ENCODE measurements at places on chromosomes 2 and 18.

- peak; percentile 75 for DNase-seq
Observed at GRCh38 chr2:169507698-169508097, 1.8 kb upstream of the KLHL41 start.

DNA sequence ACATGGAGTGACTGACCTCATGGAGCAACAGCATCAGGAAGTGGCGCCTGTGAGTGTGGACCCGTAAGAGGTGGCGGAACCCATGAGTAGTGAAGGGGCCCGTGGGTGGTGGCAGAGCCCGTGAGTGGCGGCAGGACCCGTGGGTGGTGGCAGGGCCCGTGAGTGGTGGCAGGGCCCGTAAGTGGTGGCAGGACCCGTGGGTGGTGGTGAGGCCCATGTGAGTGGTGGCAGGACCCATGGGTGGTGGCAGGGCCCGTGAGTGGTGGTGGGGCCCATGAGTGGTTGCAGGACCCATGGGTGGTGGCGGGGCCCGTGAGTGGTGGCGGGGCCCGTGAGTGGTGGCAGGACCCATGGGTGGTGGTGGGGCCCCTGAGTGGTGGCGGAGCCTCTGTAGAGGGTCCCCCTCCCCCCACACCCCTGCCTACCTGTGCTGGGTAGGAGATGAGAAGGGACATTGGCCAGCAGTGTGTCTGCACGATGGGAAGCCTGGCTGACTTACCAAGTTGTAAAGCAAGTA, 407.7 kb upstream of the SALL3 start:
- no peak for DNase-seq

- no peak for DNase-seq
Observed at GRCh38 chr2:3291750-3292149, 85.9 kb downstream of the EIPR1 start.

GRCh38 chr2:223251656-223252229, 199.8 kb downstream of the KCNE4 start:
- no peak for DNase-seq

DNA sequence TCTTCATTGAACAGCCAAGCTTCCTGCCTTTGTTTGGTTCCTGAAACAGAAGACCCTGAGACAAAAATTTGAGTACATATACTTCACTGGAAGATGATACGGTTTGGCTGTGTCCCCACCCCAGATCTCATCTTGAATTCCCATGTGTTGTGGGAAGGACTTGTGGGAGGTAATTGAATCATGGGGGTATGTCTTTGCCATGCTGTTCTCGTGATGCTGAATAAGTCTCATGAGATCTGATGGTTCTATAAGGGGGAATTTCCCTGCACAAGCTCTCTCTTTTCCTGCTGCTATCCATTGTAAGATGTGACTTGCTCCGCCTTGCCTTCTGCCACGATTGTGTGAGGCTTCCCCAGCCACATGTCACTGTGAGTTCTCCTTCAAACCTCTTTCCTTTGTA, 76.5 kb downstream of the BABAM2 start:
- peak; percentile 60 for DNase-seq

- DNase-seq: peak; percentile 27
Observed at GRCh38 chr18:1585881-1586488, 681.3 kb downstream of the ADCYAP1 start.

DNA sequence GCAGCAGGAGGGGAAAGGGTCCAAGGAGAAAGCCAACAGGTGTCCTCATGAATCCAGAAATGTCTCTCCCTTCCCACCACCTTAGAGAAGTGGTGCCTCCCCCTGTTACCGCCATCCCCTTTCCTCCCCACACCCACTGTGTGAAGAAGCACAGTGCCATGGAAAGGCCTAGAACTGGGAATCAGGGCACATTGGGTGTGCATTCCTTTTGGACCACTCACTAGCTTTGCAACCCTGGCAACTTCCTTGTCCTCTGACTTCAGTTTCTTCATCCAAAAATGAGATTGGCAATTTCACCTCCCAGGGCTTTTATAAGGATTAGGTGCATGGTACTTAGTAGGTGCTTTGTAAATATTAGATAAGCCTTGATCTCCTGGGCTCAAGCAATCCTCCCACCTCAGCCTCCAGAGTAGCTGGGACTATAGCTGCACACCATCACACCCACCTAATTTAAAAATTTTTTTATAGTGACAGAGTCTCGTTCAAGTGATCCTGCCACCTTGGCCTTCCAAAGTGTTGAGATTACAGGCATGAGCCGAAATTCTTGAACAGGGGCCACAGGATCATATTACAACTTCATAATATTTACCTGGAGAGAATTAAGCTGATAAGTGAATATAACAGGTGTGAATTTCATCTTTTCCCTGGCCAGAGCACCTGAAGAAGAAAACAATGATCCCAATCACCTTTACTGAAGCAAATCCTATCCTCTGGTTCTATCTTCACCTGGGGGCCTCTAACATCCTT, 97.9 kb upstream of the TAF1B start:
- DNase-seq: no peak

DNA sequence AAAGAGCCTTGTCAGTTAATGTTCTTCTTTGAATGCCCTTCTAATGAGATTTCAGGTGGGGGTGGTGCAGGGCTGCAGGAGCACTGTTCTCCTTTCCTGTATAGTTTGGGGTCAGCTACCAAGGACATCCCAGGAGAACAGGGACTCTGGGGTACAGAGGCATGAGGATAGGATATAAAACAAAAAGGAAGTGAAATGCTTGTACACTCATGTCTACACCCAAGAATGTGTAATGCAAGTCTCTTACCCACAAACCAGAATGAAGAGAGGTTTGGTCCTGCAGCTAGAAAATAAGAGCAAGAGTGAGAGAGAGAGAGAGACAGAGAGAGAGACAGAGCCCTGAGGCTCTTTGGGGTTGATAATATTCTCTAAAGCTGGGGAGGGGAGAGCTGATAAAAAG, 151.8 kb upstream of the KCTD1 start:
- DNase-seq: no peak

GRCh38 chr2:101706819-101707177, 9.3 kb downstream of the MAP4K4 start:
- DNase-seq: no peak

GRCh38 chr18:60411715-60412114, 39.1 kb upstream of the MC4R start:
- no peak for DNase-seq

DNA sequence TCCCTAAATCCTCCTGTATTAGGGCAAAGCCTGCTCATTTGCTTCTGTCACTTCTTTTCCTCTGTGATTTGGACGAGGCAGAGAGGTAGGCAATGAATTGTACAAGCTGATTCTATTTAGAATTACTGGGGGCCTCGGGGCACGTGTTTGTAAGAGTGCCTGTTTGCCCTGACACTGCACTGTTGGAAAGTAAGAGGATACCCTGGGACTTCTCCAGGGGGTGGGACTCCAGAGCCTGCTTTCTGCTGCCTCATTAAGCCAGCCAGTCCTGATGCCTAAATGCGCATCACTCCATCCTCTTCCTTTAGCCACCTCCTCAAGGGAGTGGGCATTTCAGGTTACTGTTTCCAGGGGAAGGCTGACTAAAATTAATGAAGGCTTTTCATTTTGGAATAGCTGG, 134.3 kb downstream of the TDRD15 start:
- DNase-seq: no peak

DNA sequence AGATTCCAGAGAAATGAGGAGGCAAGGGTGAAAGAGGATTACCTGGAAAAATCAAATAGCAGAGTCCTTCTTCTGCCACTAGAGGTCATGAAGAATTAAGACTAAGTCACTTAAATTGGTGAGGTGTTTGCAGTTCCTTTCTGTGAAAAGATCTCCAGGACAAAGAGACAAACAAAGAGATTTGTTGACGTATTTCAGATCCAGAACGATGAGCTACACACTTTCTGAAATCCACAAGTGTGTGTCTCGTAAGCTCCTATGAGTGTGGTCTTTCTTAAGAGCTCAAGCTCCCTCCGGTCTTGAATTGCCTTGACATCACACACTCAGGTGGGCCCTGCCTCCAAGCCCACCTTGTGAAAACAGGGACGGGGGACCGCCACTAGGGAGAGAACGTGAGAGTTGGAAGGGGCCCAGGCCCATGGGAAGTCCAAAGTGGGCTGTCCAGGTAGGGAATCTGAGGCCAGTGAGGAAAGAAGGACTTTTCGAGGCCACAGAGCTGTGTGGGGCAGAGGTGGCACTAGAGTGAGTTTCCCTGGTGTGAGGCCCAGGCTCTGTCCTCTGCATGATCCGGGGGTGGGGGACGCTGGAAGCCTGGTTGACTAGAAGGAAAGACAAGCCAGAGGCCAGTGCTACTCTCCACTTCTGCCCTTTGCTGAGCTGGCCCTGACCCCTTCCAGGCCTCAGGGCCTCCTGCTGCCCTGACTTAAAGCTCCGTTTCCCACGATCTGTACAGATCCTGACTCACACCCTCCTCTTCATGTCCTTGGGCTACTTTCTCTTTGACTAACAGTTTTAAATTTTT, 168.1 kb upstream of the NCK2 start:
- DNase-seq: peak; percentile 60

GRCh38 chr2:118292991-118293390, 204.7 kb downstream of the INSIG2 start:
- peak; percentile 75 for DNase-seq

DNA sequence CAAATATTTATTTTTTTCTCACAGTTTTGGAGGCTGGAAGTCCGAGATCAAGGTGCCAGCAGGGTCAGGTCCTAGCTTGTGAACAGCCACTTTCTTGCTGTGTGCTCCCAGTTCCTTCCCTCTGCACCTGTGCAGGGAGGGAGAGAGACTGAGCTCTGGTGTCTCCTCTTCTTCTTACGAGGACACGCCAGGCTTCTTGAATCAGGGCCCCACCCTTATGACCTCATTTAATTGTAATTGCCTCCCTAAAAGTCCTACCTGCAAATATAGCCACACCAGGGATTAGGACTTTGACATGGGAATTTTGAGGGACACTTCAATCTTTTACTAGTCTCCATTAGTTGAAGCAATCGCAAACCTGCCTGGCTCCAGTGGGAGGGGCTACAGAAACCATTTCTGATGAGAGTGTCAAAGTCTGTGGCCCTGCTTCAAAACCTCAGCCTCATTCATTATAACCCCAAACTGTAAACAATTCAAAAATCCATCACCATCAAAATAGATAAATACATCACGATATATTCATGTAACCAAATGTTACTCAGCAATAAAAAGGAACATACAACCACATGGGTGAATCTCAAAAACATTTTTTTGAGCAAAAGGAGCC, 18.2 kb upstream of the SEH1L start:
- no peak for DNase-seq

DNA sequence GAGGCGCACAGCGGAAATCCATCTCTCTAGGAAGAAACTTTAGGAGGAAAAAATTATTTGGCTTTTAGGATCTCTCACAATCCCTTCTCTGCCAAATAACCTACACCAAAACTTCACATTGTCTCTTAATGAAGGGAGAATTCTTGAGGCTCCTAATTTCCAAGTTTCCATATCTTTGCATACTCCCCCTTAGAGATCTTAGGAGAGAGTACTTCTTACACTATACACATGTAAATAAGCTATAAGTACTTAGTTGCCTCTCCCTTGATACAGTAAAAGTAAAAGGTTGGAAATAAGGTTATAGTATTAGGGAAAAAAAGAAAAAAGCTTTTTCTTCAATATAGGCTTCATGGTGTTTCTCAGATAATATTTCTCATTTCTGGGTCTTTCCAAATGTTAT, 596.7 kb downstream of the SATB2 start:
- DNase-seq: no peak

- DNase-seq: no peak
Observed at GRCh38 chr2:114714313-114714712, 271.9 kb downstream of the DPP10 start.

DNA sequence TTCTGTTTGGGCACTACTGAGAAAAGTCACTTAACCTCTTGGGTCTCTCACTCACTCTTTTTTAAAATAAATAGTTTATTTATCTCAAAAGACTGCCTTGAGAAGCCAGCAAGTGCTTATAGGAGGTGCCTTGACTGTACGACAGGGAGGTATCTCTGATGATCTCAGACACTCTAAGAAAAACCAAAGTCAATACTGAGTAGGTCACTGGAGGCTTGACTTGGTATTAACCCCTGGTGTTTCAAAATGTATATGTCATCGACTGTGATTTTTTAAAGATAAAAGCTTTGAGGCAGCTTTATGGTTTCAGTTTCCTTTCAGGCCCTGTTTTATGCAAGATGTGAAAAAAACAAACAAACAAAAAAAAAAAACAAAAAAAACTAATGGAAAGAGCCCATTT, 33.7 kb downstream of the MREG start:
- no peak for DNase-seq

DNA sequence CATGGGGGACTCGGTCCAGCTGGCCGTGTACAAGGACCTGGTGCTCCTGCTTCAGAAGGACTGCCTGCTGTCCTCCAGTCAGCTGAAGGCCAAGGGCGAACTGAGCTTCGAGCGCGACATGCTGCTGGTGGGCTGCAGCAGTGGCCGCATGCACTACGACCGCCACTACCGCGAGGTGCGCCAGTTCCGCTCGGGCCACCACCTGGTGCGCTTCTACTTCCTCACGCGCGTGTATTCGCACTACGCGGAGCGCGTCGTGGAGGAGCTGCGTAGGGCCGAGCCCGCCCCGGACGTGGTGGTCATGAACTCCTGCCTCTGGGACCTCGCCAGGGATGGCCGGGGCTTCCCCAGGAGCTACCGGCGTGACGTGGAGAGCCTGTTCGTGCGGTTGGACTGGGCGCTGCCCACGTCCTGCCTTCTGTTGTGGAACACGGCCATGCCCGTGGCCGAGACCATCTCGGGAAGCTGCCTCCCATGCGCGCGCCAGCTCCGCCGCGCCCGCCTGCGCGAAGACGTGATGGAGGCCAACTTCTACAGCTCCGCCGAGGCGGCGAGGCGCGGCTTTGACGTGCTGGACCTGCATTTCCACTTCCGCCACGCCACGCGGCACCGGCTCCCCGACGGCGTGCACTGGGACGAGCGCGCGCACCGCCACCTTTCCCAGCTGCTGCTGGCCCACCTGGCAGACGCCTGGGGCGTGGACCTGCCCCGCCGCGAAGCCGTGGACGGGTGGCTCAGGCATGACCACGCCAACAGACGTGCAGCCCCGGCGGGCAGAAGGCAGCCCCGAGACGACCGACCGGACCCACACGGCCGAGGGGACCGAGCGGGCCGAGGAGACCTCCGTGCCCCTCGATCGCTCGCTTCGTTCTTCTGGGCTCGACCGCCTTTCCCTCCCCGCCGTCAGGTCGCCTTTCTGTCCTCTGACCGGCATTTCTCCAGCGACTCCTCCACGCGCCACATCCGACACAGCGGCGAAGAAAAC, 293.9 kb upstream of the ERBB4 start:
- DNase-seq: no peak

GRCh38 chr18:30175621-30176225, 866.8 kb downstream of the DSC3 start:
- DNase-seq: no peak

DNA sequence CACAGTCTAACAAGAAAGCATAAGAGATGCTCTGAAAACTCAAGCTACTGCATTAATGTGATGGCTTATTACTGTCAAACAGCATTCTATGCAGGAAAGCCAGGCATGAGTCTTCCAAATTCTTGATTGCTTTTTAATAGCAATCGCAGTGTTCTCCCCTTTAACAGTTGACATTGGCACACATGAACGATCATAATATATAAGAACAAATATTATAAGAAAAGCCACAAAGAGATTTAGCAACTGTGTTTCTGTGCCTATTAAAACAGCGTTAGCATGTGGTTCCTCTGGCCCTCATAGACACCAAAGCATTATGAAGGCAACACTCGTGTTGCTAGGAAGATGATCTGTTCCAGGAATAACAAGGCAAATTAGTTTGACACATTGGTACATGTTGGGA, 245.0 kb downstream of the ACKR3 start:
- DNase-seq: no peak

GRCh38 chr2:196259507-196260481, 88.4 kb upstream of the STK17B start:
- peak; percentile 89 for DNase-seq

- no peak for DNase-seq
Observed at GRCh38 chr2:18401471-18401870, 159.0 kb downstream of the RDH14 start.

GRCh38 chr18:25284281-25284680, 67.7 kb downstream of the ZNF521 start:
- peak; percentile 32 for DNase-seq

Measured in fibroblast of mammary gland (primary cell).